ENCODE measurements at places on chromosomes 3 and 15.

DNA sequence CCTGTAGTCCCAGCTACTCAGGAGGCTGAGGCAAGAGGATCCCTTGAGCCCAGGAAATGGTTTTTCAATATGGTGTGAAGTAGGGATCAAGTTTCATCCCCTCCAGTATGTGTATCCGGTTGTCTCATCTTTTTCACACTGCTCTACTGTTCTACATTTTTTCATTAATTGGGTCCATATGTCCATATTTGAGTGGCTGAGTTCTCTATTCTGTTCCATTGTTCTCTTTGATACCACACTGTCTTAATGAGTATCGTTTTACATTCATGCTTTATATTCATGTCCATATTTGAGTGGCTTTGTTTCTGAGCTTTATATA is 81.6 kb upstream of the LRRFIP2 start:
- no peak for DNase-seq

DNA sequence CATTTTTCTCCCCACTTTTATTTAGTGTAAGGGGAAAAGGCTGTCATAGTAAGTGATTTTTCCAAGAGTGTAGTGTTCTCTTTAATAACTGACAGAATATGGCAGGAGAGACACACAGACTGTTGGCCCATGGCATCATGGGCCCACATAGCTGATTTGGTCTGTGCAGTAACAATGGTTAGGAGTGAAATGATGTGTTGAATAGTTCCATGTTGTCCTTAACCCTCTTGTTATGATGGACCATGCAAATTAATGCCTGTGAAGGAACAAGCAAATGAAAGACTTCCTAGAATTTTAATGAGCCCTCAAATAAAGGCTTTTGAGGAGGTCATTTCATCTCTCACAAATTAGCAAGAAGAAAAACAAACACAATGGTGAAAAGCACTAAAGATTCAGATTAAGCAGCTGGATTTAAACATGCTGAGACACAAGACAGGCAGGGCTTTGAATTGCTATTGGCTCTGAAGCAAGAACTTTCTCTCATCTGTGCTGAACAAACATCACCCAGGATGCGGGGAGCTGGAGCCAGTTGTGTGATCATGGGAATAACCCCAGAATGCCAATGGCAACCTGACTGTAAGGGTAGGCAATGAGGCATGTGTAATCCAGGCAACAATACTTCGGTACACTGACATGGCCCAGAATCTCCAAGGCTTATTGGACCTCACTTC is 136.7 kb upstream of the VEPH1 start:
- DNase-seq = no peak

- DNase-seq = no peak
Measured at GRCh38 chr3:141538568-141539240, 51.9 kb downstream of the RASA2 start.

DNA sequence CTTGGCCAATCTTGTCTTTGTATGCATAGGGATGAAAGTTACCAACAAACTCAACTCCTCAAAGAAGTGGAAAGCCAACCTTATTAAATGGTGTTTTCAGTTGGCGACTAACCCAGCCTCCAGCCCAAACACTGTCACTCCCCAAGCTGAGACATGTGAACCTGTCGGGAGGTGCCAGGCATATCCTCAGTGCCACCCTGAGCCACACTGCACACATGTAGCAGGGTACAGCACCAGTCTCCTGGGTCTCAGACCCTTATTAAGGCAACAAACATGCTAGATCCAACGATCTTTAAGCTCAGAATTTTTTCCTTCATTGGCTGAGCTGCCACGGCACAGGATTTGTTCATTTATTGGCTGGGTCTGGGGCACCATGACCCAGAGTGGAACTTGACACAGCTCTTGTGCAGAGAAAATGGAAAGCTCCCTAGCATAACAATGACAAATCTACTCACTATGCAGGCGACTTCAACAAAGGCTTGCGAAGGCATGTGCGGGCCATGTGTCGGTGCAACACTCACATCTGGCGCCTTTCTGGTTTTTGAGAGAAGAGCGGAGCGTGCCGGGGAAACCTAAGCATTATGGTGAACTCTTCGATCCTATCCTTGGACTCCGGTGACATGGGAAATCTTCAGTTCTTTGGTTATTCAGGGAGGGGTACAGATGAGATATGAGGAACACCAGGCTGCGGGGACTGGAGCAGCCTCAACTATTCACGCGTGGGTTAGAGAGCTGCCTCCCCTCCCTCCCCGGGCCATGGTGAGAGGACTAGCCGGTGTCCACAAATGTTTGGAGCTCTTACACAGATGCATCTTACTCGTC is 190.1 kb downstream of the FAM43A start:
- no peak for DNase-seq

DNA sequence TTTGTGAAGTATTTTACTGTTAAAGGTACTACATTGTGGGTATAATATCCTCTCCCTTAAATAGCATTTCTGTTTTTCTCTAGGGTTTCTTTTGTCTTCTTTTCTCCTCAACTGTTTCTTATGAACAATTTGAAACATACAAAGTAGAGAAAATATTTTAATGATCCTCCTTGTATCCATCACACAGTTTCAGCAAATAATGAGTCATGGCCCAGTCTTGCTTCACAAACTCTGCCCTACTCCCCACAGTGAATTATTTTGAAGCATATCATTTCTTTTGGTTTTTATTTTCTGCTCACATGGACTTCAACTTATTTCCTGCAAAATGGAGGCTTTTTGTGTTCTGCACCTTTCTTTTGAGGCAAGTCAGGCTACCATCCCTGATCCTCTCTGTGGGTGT is 6.1 kb upstream of the SCAANT1 start:
- DNase-seq = no peak

GRCh38 chr3:34219556-34219955 is 421.1 kb downstream of the PDCD6IP start:
- DNase-seq = no peak

GRCh38 chr3:43695443-43695842 is 4.7 kb downstream of the ABHD5 start:
- DNase-seq = no peak

GRCh38 chr3:46576-46975 is 150.0 kb upstream of the CHL1 start:
- no peak for DNase-seq

DNA sequence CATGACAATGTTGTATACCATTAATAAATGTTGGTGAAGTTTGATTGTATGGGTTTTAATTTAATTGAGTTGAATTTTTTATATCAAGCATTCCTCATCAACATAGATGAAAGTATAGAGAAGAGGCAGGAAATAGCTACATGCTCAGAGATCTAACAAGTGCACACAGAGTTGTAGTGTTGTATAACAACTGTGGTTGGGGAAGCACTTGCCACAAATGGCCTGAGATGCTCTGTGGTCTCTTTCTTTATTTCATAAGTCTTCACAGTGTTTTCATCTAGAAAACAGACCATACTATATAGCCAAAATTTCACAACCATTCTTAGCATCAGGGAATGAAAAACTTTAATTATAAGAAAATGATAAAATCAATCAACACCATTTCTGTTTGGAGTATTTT is 682.6 kb upstream of the NECTIN3 start:
- DNase-seq = no peak

DNA sequence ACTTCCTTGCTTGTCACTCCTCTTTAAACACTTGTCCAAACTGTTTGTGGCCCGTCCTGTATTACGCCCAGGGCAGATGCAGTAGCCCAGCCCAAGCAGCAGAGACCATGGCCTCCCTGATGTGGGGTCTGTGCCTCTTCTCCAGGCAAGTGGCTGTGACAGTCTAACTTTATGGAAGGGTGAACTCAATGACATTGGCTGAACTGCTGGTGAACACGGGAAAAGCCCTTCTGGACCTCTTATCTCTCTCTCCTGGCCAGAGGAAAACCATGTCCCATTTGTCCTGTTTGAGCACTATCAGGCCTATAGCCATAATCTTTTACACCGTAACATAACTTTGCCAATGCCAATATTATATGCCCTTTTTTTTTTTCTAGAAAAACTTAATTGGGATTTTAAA is 67.6 kb downstream of the SMAD3 start:
- no peak for DNase-seq

- DNase-seq = no peak
Measured at GRCh38 chr3:136075811-136076210, 110.3 kb downstream of the PPP2R3A start.

DNA sequence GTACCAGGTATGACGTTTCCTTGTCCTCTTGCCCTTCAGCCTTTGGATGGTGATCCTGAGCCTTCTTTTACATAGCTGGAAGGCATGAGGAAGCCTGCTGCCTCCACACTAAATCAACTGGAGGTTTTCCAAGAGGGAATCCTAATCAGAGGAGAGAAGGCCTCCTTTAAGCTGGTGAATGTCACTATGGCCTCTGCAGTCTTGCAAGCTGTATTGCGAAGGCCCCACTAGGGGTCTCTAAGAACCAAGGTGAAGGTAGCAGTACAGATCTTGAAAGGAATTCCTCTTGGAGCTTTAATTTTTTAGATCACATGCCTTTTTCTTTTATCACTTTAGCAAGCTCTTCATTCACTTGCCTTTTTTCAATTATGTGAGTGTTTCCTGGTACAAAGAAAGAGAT is 119.2 kb downstream of the GHSR start:
- no peak for DNase-seq

- DNase-seq = no peak
Measured at GRCh38 chr15:48939648-48940047, 24.1 kb downstream of the SHC4 start.

- DNase-seq = no peak
Measured at GRCh38 chr15:39558421-39558820, 22.5 kb upstream of the THBS1 start.

GRCh38 chr3:106823701-106824100 is 553.5 kb upstream of the CCDC54 start:
- DNase-seq = no peak

DNA sequence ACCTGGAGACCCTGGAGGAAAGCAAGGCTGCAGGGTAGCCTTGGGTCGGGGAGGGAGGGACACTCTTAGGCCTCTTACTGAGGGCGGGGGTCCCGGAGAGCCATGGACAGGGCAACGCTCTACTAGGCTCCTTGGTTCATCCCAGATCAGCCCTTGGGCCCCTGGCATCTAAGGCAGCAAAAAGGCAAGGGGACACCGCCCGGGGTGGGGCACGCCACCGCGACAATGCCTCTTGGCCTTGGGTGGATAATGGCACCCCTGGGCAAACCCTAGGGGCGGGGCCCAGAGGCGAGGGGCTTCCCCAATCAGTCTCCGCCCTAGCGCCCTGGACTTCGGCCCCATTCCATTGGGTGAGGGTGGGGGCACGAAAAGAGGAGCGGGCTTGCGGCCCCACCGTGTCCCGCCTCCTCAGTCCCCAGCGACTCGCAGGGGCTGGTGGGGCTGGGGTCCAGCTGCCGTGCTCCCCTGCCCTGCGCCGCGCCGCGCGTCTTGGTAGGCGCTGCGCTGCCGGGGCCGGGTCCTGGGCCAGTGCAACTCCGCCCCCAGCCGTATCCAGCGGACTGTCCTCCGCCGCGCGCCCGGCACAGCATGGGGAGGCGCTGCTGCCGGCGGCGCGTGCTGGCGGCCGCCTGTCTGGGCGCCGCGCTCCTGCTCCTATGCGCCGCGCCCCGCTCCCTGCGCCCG is at the start of gene CHST13:
CHST13 (plus strand) TSS at position 411 of the 684 bp plus-strand sequence; CDS start at position 589, 178 bp downstream.
- no peak for DNase-seq

GRCh38 chr3:44000586-44000985 is 241.1 kb upstream of the TOPAZ1 start:
- no peak for DNase-seq

DNA sequence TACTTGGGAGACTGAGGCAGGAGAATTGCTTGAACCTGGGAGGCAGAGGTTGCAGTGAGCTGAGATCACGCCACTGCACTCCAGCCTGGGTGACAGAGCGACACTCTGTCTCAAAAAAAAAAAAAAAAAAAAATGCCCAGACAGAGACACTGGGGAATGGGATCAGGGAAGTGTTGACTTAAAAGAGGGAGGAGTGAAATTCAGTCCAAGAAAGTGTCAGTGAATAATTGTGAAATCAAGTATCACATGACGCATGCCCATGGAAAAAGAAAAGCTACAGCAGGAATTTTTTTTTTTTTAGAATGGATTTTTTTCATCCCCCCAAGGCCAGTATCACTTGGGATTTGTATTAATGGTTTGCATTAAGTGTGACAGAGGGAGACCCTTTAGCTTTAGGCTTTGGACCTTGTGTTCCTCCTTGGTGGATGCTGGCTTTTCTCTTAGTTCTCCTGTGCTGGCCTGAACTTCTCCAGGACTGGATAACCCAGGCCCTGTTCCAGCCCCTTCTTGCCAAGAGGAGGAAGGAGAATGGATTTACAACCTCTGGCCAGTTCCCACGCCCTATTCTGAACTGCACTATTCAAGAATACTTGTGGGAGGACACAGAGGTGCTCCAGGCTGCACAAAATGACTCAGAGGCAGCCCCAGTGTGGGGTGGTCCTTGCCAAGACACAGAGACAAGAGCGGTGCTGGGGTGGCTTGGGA is 36.7 kb upstream of the ZNF774 start:
- DNase-seq = no peak

DNA sequence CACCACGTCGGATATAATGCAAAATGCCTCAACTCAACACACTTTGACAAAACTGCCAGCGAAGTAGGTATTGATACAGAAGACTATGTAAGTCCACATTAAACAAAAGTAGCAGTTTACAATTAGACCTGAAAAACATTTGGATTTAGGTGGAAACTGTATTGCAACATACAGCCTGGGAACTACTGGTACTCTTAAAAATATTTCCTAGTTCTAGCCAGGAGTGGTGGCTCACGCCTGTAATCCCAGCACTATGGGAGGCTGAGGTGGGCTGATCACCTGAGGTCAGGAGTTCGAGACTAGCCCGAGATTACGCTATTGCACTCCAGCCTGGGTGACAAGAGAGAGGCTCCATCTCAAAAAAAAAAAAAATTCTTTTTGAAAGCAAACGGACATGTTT is 246.2 kb downstream of the ZBTB20 start:
- DNase-seq = no peak

DNA sequence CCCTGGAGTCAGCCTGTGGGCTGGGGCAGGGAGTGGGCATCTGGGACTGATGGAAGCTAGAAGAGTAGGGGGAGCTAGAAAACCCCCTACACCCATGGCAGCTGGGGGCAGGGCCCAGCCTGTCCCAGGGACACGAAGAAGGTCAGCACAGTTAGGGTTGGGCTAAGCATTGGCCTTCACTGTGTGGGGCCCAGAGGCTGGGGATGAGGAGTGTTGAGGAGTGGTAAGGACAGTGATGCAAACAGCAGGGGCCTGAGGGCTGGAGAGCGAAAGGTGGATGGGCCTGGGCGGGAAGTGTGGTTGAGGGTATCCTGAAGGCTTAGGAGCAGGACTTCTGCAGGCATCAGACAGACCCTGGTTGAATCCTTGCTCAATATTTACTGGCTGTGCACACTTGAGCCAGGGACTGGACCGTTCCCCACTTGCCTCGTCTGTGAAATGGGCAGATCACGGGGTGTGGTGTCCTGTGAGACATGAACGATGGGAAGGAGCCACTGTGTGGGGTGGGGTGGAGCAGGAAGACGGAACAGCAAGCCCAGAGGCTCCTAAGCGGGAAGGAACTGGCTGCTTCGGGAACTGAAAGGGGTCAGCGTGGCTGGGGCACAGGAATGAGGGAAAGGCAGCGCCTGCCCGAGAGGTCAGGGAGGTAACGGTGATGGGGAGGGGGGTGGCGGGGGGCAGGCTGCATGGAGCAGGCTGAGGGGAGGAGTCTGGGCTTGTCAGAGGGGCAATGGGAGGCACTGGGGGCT is 7.3 kb downstream of the PRKCD start:
- DNase-seq = no peak

- no peak for DNase-seq
Measured at GRCh38 chr15:85606738-85607137, 188.0 kb downstream of the KLHL25 start.

All from CD4-positive, alpha-beta T cell treated with Interleukin-6 at 100 ng/mL for 8 hours (primary cell).